CD4-positive, alpha-beta memory T cell (primary cell): ENCODE measurements at places on chromosomes 2 and 18. TPM values are rescaled to one million over a fixed set of nuclear protein-coding genes. Genes with fewer than 3 reads are reported as not detected.

DNA sequence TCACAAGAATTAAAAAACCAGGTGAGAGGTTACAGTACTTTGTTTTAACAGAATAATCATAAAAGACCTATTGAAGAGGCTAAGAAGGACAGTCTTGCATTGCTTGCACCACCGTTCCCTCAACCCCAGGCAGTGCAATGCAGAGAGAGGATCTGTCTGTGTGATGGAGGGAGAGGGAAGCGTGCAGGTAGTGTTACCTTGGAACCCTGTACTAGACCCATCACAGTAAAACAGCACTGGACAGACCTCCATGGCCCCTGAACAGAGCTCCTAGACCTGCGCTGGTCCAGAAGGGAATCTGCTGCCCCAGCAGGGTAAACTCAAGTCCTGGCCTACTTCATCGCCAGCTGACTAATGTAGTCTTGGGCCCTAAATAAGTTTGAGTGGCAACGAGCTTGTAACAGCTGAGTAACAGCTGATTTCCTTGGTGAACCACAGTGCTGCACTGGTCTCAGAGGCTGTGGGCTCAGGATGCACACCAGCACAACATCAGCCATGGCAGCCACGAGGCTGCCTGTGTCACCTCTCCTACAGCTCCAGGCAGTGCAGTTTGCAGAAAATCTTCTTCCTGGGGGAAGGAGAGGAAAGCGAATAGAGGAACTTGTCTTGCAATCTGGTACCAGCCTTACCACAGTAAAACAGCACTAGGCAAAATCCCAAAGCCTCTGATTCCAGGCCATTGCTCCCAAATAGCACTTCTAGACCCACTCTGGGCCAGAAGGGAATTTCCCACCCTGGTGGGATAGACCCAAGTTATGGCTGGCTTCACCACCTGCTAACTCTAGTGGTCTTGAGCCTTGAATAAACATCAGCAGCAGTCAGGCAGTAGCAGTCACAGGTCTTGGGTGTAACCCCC, 417.2 kb downstream of the CDH7 start:
- no peak for DNase-seq

The VSNL1 gene
- polyA plus RNA-seq = not detected

The CCT4 gene
- polyA plus RNA-seq = 148 TPM

DNA sequence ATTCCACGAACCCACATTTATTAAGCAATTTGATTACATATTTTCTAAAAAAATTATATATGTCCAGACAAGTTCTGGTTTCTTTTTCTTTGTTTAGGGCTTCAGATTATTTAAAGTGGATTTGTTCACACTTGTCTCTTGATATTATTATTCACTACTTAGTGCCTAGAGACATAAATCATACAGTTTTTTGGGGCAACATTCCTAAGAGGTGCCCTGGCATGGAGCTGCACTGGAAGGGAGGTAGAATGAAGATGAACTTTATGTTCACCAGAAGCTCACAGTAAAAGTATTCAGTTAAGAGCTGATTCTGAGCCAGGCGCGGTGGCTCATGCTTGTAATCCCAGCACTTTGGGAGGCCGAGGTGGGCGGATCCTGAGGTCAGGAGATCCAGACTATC, 762.7 kb upstream of the TMEFF2 start:
- DNase-seq = no peak

The TWIST2 gene
- not detected for polyA plus RNA-seq

- no peak for DNase-seq
Measured at GRCh38 chr18:23981369-23981980, 33.1 kb upstream of the TTC39C start.

GRCh38 chr2:29495536-29496060, 380.4 kb downstream of the CLIP4 start:
- DNase-seq = no peak

The NDC80 gene
- 6.4 TPM for polyA plus RNA-seq
